Cardiac muscle cell (in vitro differentiated cells and primary cell): ENCODE measurements at places on chromosomes 11 and 22.

DNA sequence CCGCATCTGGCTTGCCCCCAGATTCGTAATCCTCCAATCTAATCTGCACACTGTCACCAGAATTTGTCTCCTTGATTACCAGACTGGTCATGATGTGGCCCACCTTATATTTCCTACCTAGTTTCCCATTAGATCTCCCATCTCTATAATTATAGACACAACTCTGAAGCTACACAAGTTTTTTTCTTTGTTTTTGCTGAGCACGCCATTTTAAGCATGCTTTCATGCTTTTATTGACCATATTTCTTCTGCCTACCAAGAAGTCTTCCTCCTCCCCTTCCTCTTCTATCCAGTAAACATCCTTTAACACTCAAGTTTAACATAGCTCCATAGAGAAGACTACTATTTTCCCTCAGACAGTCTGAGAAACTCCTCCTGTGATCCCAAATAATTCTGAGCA, 24.3 kb upstream of the DEPDC7 start:
- no peak overlapping the region for H3K4me3 ChIP-seq
- H3K27me3 ChIP-seq, result no peaks in the 10 kb centered on the region
- H3K27ac ChIP-seq, result no peak overlapping the region
- DNase-seq, result no peak

GRCh38 chr11:71120471-71120896, 131.9 kb downstream of the SHANK2 start:
- no peaks in the 10 kb centered on the region for H3K27me3 ChIP-seq
- no peaks in the 10 kb centered on the region for H3K36me3 ChIP-seq
- no peaks in the 10 kb centered on the region for H3K4me1 ChIP-seq
- H3K27ac ChIP-seq, result no peak overlapping the region
- DNase-seq, result peak; percentile 61

DNA sequence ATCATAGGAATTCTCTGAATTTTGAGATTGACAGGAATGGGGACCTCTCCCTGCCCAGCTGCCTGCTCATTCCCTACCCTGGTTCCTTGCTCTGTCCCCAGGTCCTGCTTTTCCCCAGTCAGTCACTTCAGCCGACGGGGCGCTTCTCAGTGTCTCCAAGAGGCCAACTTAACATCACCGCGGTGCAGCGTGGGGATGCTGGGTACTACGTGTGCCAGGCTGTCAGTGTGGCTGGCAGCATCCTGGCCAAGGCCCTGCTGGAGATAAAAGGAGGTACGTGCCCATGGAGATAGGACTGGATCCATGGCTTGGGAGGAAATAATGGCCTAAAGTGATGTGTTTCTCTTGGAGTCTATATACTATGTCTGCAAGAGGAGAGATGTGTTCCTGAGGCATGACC, 7.0 kb downstream of the ROBO3 start:
- no peak for DNase-seq
- H3K27ac ChIP-seq, result no peak overlapping the region
- H3K4me1 ChIP-seq, result no peaks in the 10 kb centered on the region
- H3K27me3 ChIP-seq, result peaks cover 87% of the 10 kb centered on the region
- no peaks in the 10 kb centered on the region for H3K36me3 ChIP-seq
- H3K4me3 ChIP-seq, result no peak overlapping the region

GRCh38 chr11:34267417-34267816, 90.4 kb downstream of the ABTB2 start:
- no peak overlapping the region for H3K27ac ChIP-seq
- H3K4me3 ChIP-seq, result no peak overlapping the region
- H3K36me3 ChIP-seq, result no peaks in the 10 kb centered on the region
- DNase-seq, result no peak
- peaks cover 25% of the 10 kb centered on the region for H3K4me1 ChIP-seq

DNA sequence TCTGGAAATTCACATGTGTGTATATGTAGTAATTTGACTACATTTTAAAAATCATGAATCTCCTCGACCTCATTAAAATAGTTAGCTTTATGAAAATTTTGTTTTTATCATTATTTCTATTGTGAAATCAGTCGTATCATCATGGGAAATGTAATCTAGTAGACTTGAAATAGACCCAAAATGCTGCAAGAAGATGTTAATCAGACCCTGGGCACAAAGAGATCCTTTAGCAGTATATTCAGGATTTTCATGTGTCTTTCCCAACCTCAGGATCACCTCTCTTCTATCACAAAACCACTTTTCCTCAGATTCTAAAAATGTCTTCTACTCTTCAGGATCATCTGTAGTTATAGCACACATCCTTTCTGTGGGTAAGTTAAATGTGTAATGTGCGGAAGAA, 74.9 kb upstream of the ADSL start:
- no peak overlapping the region for H3K27ac ChIP-seq
- H3K4me1 ChIP-seq, result no peaks in the 10 kb centered on the region
- no peak overlapping the region for H3K4me3 ChIP-seq
- peaks cover 40% of the 10 kb centered on the region for H3K36me3 ChIP-seq
- no peaks in the 10 kb centered on the region for H3K27me3 ChIP-seq
- DNase-seq, result no peak
